ENCODE measurements at places on chromosomes 5 and 9.

- DNase-seq, result no peak
Observed at GRCh38 chr9:99035313-99035712, 69.6 kb upstream of the TGFBR1 start.

GRCh38 chr5:178551059-178551458 is 39.1 kb downstream of the COL23A1 start:
- peak; percentile 16 for DNase-seq

- no peak for DNase-seq
Observed at GRCh38 chr9:127112735-127113161, 9.7 kb downstream of the ANGPTL2 start.

GRCh38 chr5:31663519-31663918 is 24.6 kb downstream of the PDZD2 start:
- no peak for DNase-seq

GRCh38 chr5:143263272-143263810 is 140.1 kb downstream of the NR3C1 start:
- no peak for DNase-seq

GRCh38 chr5:1172670-1173404 is 28.6 kb upstream of the SLC6A19 start:
- no peak for DNase-seq

All from RPMI8226 (cell line).